ENCODE measurements at places on chromosomes 1 and 21.

DNA sequence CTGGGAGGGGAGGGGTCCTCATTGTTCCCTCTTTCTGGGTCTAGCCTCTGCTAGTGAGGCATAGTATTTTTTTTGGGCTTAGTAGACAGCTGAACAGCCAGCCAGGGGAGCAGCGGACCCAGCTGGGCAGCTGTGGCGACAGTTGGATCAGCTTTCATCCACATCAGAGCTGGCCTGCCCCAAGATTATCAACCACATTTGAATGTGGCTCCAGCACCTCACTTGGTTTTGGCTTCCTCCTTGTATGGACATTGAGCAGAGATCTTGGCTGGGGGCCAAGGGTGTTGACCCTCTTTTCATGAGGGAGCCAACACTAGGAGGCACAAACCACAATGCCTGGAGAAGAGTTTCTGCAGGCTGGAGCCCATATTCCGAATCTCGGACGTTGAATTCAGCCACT lies 25.0 kb downstream of the WNT4 start:
- DNase-seq = no peak

DNA sequence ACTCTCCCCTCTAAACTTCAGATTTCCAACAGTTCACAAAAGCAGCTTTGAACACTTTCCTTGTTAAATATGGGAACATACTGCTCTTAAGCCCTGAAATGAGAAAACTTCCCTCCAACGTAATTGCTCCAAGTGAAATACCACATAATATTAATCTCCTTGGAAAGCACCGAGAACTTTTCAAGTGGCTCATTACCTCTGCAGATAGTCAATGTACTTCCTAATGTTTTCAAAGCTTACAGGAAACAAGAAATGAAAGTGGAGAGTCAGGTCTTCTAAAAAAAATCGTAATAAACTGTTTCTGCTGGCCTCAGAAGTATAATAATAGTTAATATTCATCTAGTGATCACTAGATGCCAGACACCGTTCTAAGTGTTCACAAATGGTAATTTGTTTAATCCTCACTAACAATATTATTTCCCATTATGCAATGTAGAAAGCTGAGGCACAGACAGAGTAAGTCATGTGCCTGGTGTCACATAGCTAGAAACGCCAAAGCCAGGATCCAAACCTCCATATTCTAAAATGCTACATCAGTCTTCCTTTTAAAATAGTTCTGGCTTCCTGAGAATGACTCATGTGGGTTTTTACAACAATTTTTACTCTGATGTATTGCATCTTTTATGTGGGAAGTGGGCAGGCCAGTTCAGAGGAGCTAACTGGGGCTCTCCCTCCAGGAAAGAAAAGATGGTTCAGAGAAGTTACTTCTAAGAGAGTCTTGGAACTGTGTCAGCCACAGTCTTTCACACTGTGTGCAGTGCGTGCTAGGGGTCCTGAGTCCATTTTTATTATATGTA lies 177.2 kb downstream of the PLPPR4 start:
- no peak for DNase-seq

- peak; percentile 44 for DNase-seq
Observed at GRCh38 chr1:223102797-223103533, 40.1 kb downstream of the TLR5 start.

DNA sequence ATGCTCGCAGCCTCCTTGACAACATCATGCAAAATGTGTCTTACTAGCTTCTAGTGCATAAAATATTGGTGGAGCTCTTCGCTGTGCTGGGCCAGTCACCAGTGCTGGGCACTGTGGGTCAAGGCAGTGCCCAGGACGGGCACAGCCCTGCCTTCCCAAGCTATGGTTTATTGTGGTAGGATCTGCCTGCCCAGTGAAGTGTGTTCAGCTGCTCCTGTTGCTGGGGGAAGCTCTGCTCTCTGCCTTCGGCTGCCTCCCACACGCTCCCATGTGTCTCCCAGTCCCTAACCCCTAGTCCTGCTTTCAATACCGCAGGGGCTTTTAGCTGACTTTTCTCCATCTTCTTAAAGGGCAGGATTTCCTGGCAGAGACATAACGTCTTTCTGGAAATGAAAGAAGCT lies 15.7 kb downstream of the EPHX1 start:
- DNase-seq = no peak

DNA sequence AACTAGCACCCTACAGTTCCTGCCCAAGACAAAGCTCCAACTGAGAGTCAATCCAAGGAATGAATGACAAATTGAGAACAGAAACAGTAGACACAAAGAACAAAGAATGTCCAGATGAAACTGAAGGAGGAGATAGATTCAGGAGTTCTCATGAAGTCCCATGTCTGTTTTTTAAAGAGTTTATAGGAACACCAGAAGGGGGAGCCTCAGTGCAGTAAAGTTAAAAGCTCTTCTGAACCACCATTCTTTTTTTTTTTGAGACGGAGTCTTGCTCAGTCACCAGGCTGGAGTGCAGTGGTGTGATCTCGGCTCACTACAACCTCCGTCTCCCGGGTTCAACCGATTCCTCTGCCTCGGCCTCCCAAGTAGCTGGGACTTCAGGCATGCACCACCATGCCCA lies 323.6 kb downstream of the MRPL39 start:
- no peak for DNase-seq

DNA sequence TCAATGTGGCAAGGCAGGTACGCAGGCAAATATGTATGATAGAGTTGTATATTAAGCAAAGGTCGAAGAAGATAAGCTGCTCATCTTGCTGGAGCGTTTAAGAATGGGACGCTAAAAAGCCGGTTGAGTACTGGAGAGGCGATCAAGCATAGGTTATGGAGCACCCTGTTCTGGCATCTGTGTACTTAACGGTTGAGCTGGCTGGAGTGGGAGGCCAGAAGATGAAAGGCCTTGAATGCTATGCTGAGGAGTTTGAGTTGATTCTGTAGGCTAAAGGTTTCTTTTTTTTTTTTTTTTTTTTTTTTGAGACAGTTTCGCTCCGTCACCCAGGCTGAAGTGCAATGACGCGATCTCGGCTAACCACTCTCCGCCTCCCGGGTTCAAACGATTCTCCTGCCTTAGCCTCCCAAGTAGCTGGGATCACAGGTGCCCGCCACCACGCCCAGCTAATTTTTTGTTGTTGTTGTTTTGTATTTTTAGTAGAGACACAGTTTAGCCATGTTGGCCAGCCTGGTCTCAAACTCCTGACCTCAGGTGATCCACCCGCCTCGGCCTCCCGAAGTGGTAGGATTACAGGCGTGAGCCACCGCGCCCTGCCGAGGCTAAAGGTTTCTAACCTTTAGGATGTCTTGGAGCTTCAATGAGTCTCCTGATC lies 850 bp upstream of the KHDC4 start:
- DNase-seq = no peak

GRCh38 chr1:43981135-43981491 lies 2.1 kb downstream of the B4GALT2 start:
- DNase-seq = no peak

DNA sequence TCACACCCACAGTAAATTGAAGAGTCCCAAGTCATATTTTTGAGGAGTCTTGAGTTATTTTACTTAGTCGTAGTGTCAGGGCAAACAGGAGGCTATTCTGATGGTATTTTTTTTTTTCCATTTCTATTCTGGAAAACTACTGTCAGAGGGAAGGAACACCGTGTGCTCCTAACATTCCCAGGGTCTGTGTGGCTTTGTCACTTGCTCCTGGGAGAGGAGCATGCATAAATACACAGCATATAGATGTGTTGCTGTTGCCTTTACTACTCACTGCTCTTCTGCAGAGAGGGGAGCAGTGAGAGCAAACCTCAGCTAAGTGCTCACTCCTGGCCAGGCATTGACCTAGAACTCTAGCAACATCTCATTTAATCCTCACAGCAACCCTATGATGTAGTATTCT lies 45.8 kb downstream of the COLGALT2 start:
- DNase-seq = no peak

- no peak for DNase-seq
Observed at GRCh38 chr1:64184003-64184440, 19.4 kb upstream of the UBE2U start.

DNA sequence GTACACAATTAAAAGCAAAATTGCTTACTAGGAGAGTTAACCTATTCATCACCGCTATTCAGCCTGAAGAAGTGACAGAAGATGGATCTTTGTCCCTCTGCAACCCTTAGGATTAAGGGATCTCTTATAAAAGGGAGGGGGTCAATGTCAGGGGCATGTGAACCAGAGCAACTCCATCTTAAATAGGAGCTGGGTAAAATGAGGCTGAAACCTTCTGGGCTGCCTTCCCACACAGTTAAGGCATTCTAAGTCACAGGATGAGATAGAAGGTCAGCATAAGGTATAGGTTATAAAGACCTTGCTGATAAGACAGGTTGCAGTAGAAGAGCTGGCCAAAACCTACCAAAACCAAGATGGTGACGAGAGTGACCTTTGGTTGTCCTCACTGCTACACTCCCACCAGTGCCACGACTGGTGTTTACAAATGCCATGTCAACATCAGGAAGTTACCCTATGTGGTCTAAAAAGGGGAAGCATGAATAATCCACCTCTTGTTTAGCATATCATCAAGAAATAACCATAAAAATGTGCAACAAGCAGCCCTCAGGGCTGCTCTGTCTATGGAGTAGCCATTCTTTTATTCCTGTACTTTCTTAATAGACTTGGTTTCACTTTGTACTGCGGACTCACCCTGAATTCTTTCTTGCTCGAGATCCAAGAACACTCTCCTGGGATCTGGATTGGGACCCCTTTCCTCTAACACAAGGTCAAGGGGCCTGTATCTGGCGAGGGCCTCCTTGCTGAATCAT lies 35.3 kb upstream of the NEK2 start:
- DNase-seq = no peak

DNA sequence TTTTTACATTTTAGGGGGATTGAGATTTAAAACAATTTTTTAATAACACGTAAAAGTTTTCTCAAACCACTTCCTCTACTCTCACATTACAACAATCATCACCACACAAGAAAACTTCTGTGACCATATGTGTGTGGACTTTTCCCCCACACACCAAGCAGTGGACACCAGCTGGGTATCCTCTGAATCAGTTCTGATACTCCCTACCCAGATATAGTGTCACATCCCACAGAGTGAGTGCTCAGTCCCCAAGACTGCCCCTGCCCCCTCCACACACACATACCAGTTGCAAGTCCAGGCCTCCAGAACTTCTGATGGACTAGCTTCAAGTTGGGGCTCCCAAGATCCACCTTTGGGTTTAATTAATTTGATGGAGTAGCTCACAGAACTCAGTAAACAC lies 53.3 kb upstream of the QSOX1 start:
- no peak for DNase-seq

DNA sequence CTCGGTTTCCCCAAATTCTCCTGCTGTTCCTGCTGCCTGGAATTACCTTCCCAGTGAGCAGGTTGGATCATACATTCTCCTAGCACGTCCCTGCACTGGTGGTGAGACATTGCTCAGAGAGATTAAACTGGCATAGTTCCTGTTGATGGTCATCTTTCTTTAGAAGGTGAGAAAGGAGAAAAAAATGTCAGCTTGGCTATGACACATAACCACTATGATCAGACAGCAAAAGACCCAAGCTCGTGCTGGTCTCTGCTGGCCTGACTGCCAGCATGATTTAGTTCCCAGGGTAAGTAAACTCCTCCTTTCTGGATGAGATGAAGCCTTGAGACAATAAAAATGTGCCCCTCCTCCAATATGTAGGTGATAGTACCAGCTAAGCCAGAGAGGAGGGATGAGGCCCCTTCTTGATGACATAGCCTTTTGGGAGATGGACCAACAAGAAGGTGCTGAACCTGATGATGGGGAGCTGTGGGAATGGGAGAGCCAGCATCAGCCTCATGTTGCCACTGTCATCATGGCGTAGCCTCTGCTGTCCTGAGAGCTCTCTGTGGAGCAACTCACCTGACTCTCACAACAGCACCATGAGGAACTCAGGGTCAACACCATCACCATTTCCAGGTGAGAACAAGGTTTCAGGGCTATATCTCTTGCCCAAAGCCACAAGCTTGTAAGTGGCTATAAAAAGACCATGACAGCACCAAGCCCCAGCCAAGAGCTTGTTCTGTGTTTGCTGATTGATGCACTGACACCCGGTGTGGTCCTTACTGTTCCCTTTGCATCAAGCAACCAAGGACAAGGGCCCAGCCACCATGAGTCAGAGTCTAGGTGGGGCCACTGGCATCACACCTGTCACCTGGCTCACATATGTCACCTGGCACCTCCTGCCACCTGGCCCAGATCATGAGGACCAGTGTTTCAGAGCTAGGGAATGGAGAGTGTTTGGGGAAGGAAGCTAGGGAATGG lies 200.0 kb downstream of the MATN1 start:
- DNase-seq = peak; percentile 33

DNA sequence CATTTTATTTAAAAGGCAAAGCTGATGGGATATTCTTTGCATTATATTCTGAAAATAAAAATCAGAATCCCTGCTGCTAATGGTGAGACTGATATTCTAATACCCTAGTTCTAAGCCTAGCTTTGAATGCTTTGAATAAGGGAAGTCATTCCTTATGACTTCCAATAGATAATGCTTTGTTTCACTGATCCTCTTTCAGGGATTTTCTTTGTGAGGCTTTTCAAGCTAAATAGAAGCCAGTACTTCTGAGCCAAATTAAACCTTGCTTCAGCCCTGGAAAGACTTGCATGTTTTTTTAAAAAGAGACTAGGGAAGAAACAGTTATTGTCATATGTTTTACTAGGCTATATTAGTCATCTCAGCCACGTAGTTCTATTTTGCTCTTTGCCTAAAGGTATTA lies 68.5 kb upstream of the CACYBP start:
- no peak for DNase-seq

DNA sequence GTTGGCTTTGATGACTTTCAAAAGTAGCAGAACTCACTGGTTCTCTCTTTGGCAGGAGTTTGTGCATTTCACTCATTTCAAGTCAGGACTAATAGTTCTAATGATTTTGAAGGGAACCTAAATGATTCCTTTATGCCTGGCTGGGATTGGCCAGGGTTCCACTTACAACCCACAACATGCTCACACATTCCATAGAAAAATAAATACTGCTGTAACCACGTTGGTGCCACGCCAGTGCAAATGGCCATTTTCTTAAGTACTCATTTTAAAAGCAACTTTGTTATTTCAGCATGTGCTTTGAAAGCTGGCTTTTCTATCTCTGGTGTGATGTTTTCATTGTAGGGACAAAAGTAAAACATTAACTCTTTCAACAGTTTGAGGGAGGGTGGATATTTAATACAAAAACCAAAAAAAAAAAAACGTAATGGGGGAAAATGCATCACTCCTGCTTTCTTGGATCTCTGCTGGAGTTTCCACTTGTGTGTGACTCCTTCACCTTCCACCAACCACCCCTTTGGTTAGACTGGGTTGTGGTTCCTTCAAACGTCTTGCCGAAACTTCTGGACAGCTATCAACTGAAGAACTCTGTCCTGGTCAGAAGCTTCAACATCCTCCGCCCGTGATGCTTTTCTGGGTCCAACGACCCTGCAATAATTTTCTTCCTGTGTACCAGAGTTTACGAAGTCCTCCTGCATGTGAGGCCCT lies 300.4 kb upstream of the RUNX1 start:
- no peak for DNase-seq

GRCh38 chr1:16984717-16985116 lies 4.3 kb upstream of the MFAP2 start:
- DNase-seq = peak; percentile 65

GRCh38 chr1:9441451-9442133 lies 97.7 kb upstream of the SLC25A33 start:
- DNase-seq = peak; percentile 71
